Activated T-helper 1 cell treated with anti-CD3 and anti-CD28 coated beads, Interleukin-12 subunit alpha, Interleukin-12 subunit beta, Interleukin-2, Interleukin-4 antibody, amounts not matched to agents 30 ng/mL and 10 ng/mL and 1 ng/mL, durations not matched to agents 14 hours and 24 hours and 36 hours (primary cell): ENCODE measurements at places on chromosomes 16 and 17.

- no peak for DNase-seq
Observed at GRCh38 chr17:44492706-44493272, 10.4 kb downstream of the GPATCH8 start.

- no peak for DNase-seq
Observed at GRCh38 chr17:41664587-41665565, 23.8 kb upstream of the EIF1 start.

GRCh38 chr17:36566081-36566480 lies 21.4 kb downstream of the GGNBP2 start:
- no peak for DNase-seq

GRCh38 chr17:50668025-50668837 lies 33.5 kb downstream of the ABCC3 start:
- DNase-seq, result no peak

DNA sequence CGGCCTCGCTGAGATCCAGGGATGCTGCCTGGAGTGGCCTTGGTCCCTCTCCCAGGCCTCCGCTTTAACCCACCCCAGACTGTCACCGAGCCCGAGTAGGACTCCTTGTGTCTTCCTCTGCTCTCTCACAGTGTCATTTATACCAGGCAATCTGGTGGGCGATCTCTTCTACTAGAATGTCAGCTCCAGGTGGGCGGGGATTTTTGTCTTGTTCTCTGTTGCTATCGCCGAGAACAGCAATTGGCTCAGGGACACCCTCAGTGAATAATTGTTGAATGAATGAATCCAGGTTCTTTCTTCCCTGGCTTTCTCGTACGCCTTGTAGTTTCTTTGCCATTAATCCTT lies 591 bp downstream of the DHX38 start:
- no peak for DNase-seq

- no peak for DNase-seq
Observed at GRCh38 chr17:51647826-51648225, 387.5 kb downstream of the UTP18 start.

DNA sequence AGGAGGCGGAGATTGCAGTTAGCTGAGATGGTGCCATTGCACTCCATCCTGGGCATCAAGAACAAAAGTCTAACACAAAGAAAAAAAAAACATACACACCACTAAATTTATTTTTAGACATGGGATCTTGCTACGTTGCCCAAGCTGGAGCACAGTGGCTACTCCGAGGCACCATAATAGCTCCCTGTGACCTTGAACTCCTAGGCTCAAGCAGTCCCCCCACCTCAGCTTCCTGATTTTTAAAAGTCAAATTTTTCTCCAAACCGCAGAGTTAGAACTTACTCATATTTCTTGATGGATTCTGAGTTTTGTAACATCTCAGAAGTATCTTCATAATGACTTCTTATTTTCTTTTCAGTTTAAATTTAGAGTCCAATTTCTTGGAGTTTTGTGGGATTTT lies 3.4 kb downstream of the CMTM4 start:
- DNase-seq, result no peak

- no peak for DNase-seq
Observed at GRCh38 chr17:81930142-81931125, 2.9 kb upstream of the MAFG start.

GRCh38 chr17:42521666-42522262 lies 14.3 kb upstream of the NAGLU start:
- DNase-seq, result no peak

- no peak for DNase-seq
Observed at GRCh38 chr16:55542459-55543082, 23.9 kb upstream of the CAPNS2 start.

GRCh38 chr17:40326832-40327199 lies 17.8 kb downstream of the RARA start:
- no peak for DNase-seq

GRCh38 chr17:63976702-63977101 lies 4.0 kb upstream of the SCN4A start:
- DNase-seq, result no peak

DNA sequence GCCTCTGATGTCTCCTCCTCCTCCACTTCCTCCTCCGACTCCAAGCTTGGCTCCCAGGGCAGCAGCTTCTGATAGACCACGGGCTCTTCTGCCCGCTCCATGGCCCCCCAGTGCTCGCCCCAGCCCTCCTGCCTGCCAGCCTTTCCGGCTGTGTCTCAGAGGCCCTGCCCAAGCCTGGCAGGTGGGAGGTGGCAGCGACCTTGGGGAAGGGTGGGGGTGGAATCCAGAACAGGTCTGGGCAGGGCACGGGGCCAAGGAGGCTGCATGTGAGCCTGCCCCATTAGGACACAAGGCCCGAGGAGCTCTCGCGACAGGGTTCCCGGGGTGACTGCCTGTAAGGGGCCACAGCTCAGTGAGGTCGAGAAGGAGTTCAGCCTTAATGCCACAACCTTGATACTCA lies at the start of gene GGT6:
Gene GGT6, minus strand, starts transcription at position 157 of the 400 bp plus-strand sequence. Its CDS starts 56 bp downstream, at position 101.
- DNase-seq, result no peak

DNA sequence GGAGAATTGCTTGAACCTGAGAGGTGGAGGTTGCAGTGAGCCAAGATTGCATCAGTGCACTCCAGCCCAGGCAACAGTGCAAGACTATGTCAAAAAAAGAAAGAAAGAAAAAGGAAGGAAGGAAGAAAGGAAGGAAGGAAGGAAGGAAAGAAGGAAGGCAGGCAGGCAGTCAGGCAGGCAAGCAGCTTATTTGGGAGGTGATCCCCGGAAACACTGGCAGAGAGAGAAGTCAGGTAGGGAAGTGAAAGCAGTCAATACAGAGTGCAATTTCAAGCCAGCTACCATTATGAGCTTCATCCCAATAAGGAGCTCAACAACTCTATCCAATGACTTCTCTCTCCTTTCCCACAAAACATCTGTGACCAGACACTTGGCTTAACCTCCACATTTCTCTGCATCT lies 83.0 kb upstream of the TBC1D3K start:
- no peak for DNase-seq

DNA sequence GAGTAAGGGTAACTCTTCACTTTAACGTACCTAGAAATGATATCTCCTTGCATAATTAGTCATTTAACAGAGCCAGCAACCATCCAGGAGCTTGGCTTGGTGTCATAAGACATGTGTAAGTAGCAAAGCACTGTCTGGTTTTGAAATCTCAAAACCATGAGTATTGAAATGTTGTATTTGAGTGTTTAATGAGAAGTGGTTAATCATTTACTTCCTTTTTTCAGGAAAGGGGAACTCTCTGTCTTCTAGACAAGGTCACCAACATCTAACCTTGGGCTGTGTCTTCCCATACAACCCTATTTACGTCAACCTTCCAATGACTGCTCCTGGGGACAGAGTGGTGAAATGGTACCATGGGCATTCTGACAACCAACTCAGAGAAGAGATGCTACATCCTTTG lies 27.1 kb downstream of the PMP22 start:
- no peak for DNase-seq

DNA sequence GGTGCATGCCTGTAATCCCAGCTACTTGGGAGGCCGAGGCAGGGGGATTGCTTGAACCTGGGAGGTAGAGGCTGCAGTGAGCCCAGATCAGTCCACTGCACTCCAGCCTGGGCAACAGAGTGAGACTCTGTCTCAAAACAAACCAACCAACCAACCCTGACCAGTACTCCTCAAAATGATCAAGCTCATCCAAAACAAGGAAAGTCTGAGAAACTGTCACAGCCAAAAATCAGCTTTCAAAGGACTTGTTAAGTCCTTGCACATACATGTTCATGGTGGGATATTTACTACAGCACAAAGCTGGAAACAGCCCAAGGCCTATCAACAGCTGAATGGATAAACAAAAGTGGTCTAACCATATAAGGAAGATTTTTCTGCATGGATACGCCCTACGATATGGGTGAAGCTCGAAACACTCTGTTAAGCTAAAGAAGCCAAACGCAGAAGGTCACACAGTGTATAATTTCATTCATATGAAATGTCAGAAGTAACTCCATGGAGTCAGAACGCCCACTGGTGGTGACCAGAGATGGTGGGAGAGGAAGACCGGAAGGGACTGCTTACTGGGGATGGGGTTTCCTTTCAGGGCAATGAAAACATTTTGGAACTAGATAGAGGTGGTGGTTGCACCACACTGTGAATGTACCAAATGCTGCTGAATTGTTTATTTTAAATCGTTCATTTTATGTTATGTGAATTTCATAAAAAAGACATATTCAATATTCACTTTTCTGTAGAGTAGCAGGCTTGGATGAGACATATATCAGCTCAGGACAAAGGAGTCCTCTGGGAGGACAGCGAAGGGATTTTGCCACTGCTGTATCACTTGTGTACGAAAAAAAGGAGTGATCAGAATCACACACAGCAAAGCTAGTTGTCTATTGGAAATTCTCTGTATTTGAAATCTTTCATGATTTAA lies 17.7 kb downstream of the CCL17 start:
- DNase-seq, result no peak

GRCh38 chr16:13896543-13897182 lies 23.3 kb upstream of the ERCC4 start:
- no peak for DNase-seq

DNA sequence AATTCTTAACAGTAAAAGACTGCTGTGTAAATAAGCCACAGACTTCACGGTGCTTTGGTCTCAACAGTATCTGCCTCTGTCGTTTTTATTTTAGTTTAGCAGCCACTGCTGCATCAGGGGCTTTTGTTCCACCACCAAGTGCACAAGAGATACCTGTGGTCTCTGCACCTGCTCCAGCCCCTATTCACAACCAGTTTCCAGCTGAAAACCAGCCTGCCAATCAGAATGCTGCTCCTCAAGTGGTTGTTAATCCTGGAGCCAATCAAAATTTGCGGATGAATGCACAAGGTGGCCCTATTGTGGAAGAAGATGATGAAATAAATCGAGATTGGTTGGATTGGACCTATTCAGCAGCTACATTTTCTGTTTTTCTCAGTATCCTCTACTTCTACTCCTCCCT lies 7.9 kb downstream of the HERPUD1 start:
- DNase-seq, result no peak

DNA sequence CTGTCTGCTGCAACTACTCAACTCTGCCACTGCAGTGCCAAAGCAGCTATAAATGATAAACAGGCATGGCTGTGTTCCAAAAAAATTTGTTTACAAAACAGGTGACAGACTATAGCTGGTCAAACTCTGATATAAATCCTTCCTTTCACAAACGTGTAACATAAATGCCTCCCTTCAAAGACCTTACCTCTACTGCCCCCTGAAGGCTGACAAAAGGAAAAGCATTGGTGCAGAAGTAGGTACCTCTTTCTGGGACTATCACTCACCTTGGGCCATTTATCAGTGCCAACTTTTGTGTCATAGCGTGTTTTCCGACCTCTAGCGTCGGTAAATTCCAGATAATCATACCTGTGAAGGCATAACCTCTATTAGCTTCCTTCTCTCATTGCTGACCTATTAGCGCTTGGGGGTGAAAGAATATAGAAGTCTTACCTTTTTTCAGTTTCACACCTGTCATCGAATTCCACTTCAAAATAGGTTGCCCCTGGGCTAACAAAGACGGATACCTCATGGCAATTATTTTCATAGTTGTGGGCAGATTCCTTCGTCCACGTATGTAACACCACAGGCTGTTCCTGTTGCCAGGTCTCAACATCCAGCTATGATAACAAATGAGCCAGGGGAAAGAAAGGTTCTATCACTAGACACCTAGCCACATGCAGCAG lies 67.9 kb downstream of the ZZEF1 start:
- no peak for DNase-seq

DNA sequence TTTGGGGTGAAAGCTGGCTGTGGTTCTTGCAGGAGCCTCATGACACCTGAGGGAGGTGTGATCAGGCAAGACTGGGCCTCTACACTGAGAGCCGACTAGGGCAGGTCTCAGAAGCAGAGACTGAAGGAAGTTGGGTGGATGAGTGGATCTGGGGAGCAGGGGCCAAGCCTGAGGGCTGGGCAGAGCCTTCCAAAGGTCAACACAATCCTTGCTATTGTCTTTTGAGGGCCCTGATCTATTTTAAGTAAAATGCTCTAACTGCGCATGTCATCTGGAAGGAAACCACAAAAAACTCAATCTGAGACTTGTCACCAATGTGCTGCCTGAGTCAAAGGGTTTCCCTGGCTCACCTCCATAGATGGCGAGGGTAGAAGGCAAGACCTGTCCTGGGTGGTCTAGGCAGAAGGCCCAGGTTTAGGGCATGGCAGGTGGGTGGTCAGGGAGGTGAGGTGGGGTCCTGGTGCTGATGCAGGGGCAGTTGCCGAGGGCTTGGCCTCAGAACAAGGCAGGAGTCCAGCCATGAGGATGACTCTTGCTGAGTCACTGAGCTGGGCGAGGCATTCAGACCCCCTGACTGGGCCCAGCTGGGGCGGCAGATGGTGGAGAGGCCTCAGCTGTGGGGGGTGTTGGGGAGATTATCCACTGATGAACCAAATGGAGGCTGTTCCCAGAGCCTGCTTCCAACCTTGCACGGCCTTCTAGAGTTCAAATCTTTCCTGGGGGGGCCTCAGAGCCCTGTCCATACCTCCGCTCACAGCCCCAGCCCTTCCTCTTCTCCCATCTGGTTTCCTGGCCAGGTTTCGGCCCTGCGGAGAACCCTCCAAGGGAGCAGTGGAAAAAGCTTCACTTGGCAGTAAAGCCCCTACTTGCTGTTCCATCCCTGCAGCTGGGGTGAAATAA lies 5.1 kb downstream of the MVP start:
- DNase-seq, result peak; percentile 50

DNA sequence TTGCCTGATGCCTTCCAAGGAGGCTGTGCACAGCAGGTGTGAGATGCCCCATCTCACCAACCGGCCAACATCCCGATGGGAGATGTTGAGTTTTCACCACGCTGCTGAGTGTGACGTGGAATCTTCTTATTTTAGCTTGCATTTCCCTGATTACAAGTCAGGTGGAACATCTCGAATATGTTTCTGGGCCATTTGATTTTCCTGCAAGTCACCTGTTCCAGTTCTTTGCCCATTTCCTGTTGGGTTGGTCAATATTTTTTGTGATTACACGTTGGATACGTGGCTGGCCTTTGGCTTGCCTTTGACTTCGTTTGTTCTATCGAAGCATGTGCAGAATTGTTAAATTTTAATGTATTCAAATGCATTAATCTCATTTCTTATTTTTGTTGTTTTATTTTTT lies 8.3 kb upstream of the CDH15 start:
- no peak for DNase-seq

DNA sequence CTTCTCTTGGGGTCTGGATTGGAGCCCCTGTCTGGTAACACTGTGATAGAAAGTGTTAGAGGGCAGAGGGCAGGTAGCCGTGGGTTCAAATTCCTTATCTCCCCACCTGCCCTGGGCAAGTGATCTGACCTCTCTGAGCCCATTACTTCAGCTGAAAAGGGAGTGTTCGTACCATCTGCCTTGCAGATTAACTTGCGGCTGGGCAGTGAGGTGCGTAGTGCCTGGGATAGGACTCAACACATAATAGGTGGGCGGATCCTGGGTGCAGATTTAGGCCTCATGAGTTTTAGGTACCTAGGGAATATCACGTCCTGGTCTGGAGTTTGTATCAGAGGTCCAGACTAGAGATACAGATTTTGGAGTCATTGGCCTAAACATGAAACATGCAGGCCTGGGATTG lies 329.6 kb downstream of the CPPED1 start:
- no peak for DNase-seq

- no peak for DNase-seq
Observed at GRCh38 chr17:60095830-60096229, 17.1 kb upstream of the HEATR6 start.

GRCh38 chr17:48961516-48962233 lies 6.7 kb downstream of the GIP start:
- DNase-seq, result no peak
